ENCODE measurements at places on chromosomes 7 and 10.

DNA sequence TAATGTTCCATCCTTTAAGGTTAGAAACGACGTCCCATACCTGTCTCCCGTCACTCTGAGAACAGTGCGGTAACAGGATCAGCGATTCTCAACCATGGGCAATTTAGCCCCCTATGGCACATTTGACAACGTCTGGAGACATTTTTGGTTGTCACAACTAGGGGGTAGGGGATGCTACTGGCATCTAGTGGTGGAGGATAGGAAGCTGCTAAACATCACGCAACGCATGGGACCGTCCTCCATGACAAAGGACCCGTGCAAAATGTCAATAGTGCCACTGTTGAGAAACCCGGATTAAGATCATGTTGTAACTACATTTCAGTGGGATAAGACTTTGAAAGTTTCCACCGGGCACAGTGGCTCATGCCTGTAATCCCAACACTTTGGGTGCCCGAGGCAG, 5.0 kb upstream of the PAXIP1 start:
- DNase-seq: peak; percentile 13

- DNase-seq: no peak
These were observed 1.2 kb downstream of the PURB start for GRCh38 chr7:44883961-44884620.

DNA sequence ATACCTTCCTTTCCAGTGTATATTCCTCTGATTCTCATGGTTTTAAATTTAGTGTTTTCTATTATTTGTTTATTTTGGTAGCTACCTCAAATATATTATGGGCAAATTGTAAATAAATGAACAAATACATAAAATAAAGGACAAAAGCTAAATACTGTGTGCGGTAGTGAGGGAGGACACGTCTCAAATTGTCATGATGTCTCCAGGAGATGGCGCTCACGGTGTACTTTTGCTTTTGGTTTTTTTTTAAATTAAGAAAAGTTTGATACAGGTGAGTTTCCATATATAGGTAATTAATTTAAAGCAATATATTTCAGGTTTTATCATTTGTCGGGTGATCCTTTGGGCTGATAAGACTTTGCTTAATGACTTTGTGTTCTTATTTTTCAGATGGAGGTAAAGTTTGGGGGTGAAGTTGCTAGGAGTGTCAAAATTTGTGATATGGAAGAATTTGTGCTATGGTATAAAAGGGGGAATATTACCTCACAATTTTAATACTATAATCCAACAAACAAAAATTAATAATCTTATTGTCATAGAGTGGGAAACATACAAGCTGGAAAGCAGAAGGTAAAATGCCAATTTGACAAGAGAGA, 68.4 kb upstream of the TMEM229A start:
- DNase-seq: no peak

GRCh38 chr10:79137826-79138225, 69.1 kb downstream of the ZMIZ1 start:
- no peak for DNase-seq

GRCh38 chr10:95208702-95209391, 14.8 kb downstream of the ACSM6 start:
- no peak for DNase-seq

- no peak for DNase-seq
These were observed 43.5 kb upstream of the ZMIZ1 start for GRCh38 chr10:79025199-79025832.

- no peak for DNase-seq
These were observed 18.4 kb downstream of the VWA2 start for GRCh38 chr10:114257498-114257897.
